ENCODE measurements at places on chromosomes 4 and X.

DNA sequence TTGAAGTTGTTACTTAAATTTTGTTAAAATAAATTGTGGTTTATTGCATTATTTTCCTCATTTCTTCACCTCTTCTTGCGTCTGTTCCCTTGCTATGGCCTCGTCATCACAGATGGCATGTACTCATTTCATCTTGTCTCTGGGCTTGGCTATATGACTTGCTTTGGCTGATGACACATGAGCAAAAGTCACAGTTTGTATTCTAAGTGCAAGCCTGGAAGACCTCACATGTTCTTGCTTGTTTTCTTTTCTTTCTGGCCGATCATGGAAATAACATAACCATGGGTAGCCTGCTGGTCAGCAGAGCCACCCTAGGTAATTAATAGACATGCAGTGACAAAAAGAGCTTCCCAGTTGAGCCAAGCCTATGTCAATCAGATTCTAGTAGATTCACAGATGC, 527.9 kb downstream of the SPRY1 start:
- DNase-seq, result no peak

DNA sequence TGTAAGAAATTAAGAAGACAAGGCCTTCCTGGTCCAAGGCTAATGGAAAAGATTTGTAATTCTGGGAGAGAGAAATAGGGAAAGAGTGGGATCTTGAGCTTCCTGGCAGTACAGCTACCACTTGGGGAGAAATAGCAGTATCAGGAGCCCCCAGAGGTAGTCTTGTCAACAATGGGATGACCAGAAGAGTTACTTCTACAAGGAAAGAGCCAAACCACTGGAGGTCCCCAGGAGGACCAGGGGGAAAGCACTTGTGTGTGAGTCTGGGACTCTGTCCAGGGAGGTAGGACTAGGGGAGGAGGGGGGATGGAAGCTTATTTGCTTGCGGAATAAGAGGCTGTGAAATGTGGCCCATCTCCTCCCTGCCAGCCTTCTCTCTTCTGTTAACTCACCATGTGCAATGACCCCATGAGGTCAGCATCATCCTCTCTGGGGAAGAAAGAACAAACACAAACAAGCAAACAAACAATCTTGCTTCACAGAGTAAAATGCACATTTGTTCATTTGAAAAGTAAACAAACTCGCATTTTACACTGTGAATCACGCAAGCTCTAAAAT, 160.1 kb downstream of the STK32B start:
- no peak for DNase-seq

GRCh38 chr4:19375136-19375804, 876.4 kb upstream of the SLIT2 start:
- DNase-seq, result no peak

DNA sequence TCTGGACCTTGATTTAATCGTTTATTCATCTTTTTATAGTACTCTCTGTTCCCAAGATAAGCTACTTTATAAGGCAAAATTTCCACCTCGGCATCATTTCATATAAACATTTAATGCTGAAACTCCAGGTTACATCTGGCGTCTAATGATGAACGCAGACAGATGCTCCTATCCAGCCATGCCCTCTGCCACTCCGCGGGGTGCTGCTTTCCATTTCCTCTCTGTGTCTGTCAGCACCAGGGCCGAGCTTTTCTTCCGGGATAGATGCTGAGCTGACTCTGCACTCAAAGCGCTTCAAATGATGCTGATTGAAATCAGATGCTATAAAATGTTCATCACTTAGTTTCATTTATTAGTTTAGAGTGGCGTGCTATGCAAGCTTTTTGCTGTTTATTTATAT, 80.5 kb upstream of the HELT start:
- DNase-seq, result no peak

- no peak for DNase-seq
Measured at GRCh38 chrX:131264665-131265064, 24.4 kb downstream of the IGSF1 start.

GRCh38 chr4:55547918-55548317, 1.2 kb upstream of the CLOCK start:
- DNase-seq, result no peak

DNA sequence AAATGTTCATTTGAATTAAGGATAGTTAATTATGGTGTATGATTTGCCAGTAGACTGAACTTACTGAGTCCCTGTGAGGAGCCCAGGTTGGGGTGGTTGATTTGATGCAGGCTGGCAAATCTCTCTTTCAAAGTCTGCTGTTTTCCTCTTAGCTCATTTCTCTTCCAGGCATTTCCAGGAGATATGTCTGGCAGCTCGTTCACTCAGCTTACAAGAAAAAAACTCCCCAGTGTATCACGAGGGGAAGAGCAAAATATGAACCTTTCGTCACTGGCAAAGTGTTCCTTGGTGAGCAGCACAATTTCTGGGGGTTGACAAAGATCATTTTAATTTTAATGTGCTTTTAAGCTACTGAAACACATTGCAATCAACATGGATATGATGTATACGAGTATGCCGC, 244.2 kb downstream of the CBLL2 start:
- no peak for DNase-seq

GRCh38 chr4:6327220-6327917, 57.7 kb downstream of the WFS1 start:
- DNase-seq, result peak; percentile 69

GRCh38 chr4:169032194-169032593, 22.1 kb upstream of the CBR4 start:
- DNase-seq, result no peak

DNA sequence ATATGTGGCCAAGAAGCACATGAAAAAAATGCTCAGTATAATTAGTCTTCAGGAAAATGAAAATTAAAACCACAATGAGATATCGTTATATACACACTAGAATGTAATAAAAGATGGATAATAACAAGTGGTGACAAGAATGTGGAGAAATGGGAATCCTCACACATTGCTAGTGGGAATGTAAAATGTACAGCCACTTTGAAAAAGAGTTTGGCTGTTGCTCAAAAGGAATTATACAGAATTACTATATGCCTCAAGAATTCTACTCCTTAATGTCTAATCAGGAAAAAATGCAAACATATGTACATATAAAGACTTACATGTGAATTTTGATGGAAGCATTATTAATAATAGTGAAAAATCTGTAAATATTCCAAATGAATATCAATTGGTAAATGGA, 102.2 kb downstream of the SPCS3 start:
- no peak for DNase-seq

DNA sequence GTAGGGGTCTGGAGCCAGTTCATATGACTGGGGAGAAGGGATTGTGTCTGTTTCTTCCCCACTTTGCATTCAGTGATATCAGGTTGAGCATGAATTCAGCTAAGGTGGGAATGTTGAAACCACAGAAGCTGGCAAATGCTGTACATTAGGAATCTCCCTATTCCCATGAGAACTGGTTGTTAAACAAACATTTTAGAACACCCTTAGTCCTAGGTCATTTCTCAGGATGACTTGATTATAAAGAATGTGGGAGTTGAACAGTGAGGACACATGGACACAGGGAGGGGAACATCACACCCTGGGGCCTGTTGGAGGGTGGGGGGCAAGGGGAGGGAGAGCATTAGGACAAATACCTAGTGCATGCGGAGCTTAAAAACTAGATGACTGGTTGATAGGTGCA, 62.6 kb upstream of the LIMCH1 start:
- no peak for DNase-seq

DNA sequence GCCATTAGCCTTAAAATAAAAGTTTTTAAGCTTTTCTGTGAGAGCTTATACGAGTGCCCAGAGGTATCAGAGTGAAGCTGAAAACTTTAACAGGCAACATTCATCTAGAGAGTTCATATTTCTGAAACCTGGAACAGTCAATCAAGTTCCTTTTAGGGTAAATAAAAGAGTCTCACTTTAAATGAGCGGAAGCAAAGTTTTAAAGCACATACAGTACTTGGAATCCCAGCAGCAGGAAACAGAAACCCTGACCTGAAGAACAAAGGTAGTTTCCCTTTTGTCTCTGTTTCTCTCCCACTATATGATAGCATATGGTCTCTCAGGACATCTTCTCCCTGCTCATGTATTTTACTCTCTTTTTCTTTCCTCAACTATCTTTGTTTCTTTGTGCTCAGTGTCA, 153.0 kb downstream of the ASB9 start:
- DNase-seq, result no peak
